GM20000 (cell line): ENCODE measurements at places on chromosomes 13 and 19.

DNA sequence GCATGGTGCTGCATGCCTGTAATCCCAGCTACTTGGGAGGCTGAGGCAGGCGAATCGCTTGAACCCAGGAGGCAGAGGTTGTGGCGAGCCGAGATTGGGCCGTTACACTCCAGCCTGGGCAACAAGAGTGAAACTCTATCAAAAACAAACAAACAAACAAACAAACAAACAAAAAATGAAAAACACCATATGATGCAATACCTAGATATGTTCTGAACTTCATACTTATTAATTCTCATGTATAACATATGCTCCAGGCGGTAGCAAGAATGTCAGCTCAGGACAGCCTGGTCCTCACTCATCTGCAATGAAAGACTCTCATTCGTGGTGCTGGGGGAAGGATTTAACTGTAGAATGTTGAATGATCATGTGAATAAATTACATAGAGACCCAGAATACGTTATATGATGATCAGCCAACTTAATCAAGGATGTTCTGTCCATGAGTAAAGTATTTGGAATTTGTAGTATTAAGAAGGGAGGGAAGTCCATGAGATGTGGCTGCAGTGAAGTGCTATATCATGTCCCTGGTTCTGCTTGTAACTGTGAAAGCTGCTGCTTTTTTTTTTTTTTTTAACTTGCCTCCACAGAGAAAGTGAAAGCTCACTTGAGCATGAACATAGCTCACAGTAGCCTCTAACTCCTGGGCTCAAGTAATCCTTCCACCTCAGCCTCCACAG, 206.8 kb downstream of the UQCRFS1 start:
- DNase-seq, result no peak

GRCh38 chr13:50543782-50544181, 299.7 kb downstream of the DLEU7 start:
- DNase-seq, result no peak

DNA sequence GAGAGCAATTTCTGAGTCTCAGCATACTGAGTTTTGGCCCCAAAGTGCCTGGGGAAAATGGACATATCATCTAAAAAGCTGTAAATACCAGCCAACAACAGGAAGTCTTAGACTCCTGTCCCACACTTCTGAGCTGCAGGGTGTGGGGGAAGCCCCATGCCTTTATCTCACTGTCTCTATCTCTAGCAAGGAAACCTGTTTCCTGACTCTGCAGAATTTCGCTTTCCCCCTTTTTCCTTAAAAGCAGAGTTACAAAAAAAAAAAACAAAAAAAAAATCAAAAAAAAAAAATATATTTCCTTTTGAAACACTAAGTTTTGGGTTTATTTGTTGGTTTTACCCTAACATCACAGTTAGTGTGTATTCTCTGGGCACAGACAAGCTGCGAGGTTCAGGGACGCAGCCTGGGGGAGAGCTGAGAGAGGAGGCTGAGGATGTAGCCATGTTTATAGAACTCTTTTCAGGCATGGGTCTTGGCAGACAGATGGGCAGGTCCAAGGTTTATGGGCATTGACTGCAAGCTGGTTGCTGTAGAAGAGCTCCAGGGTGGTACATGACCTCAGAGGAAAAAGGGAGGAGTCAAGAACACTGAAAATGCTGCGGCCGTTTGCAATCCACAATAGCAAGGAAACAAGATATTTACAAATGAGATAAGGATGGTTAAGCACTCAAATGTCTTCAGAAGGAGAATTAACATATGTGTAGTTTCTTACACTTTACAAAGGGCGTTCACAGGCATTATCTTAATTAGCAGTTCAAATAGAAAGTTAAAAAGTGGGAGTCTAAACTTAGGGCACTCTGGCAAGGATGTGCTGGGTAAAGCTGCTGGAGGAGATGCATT, 4.9 kb downstream of the MBNL2 start:
- peak; percentile 31 for DNase-seq

DNA sequence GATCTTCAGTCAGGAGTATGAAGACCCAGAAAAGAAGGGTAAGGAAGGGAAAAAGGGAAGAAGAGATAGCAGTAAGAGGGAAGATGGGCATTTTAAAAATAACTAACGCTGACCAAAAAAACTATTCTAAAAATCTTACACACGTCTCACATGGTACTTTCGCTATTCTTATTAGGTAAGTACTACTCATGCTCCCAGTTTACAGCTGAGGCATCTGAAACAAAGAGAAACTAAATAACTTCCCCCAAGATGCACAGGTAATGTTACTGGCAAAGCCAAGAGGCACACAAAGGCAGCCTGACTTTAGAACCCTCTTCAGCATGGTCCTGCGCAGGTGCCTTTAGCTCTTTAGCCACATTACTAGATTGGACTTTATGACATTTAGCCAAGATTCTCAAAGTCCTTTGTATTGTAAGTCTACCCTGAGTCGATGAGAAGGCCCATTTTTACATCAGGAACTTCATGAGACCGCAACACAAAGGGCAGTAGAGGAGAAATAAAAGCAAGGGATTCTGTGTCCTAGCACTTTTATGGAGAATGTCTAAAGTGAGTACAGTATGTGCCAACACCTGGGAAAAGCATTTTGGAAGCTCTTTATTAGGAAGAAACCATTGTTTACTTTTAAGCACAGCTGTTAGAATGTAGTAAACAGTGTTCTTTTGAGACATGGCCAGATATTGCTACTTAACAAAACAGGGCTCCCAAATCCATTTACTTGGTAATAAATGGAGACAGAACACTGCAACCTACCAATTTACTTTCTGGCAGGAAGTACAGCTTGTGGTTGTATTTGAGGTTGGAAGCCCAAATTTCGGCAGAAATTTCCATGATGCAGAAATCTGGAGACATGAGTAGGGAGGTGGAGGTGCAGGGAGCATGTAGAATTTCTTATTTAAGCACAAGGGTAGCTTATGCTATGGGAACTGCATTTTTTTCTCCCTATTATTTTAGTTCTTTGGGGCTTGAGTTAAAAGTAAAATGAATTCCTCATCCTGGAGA, 250.7 kb downstream of the KCTD12 start:
- DNase-seq, result no peak

- no peak for DNase-seq
Observed at GRCh38 chr13:18236528-18236815, 945.2 kb downstream of the TUBA3C start.

DNA sequence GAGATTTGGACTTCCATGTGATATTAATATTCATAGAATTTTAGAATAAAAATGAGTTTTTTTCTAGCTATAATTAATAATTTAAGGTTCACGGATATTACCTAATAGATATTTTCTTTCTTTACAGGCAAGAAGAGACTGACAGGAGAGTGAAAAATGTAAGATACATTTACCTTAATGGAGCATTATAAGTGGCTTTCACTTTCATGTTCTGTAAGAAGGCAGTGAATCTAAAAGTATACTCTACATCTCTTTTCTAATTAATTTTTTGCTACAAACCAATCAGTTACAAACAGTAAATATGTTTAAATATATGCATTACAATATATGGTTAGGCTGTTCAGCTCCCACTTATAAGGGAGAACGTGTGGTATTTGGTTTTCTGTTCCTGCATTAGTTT, 159.1 kb downstream of the LMO7 start:
- DNase-seq, result no peak

GRCh38 chr19:57239982-57240310, 486 bp upstream of the ZNF805 start:
- DNase-seq, result no peak

- DNase-seq, result no peak
Observed at GRCh38 chr19:11506967-11507366, 1.3 kb upstream of the ZNF653 start.
